SJSA1 (cell line): ENCODE measurements at places on chromosomes 11 and 22. TPM values are rescaled to one million over a fixed set of nuclear protein-coding genes. Genes with fewer than 3 reads are reported as not detected.
A peak's percentile ranks its signal among the peaks of the same experiment; 100 is the strongest.

DNA sequence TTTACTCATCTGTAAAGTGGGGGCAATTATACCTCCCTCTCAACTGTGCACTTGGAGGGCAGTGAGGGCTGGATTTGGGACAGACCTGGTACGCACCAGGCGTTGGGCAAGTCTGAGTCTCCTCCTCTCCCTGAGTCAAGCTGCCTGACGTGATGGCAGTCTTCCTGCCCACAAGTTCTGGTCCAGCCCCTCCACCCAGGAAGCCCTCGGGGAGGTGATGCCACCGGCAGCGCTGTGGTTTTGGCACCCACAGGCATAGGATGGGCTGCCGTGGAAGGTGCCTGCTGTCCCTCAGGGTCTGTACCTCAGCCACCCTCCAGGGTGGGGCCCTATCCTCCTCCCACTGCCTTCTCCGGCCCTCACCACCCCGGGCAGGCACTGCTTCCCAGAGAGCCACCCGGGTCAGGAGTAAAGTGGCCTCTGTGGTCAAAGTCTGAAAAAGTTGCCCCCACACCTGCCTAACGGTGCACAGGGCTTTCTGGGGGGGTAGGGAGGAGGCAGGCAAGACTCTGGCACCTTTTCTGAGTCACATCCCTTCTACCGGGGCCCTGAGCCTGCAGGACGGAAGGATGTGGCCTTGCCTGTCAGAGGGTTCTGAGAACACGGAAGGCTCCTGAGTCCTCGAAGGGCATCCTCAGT, 6.5 kb upstream of the APOBEC3H start:
- no peaks in the 10 kb centered on the region for H3K27me3 ChIP-seq
- no peaks in the 10 kb centered on the region for H3K4me1 ChIP-seq

DNA sequence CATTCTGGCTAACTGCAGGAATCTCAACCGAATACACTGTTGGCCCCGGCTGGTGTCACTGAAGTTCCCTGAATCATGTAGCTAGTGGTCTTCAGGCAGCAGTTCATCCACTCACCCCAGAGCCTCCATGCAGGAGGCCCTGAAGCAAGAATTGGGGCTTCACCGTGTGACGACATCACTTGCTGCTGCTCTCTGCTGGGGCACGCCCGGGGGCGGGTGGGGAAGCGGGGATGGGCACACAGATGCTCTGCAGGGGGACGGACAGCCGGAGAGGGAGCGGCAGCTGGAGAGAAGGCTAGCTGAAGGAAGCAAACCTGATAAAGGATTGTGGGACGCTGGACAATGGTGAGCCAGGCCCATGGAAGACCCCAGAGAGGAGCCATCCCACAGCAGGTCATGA, 17.0 kb downstream of the B3GAT1 start:
- no peaks in the 10 kb centered on the region for H3K27me3 ChIP-seq
- no peak overlapping the region for H3K27ac ChIP-seq
- no peak overlapping the region for H3K4me3 ChIP-seq

Gene TECTA
- 0.03 and 0.09 TPM in 2 replicates for total RNA-seq

DNA sequence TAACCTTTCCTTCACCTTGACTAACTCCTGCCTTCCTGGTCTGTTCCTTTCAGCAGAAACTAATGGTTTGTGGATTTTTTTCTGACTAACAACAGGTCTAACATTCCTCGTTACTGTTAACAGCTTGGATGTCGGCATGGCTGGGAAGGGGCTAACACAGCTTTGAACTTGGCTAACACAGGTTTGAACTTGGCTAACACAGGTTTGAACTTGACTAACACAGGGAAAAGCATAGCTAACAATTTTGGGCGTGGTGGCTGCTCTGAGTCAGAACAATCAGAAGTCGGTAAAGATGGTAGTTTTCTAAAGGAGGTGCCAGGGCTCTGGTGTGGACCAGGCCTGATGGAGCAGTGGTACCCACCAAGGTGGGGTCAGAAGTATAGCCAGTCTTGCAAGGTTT, 16.1 kb downstream of the MIAT start:
- no peaks in the 10 kb centered on the region for H3K36me3 ChIP-seq
- H3K27me3 ChIP-seq, result no peaks in the 10 kb centered on the region
- DNase-seq, result no peak
- peaks cover 18% of the 10 kb centered on the region for H3K4me1 ChIP-seq
- H3K27ac ChIP-seq, result peak overlapping the region; percentile 97

Gene LMO2
- 0.31 TPM in 1 of 2 replicates, not detected in the other for total RNA-seq

Gene APOBEC3A
- not detected in 2 replicates for total RNA-seq

Gene TENM4
- total RNA-seq, result not detected in 2 replicates

DNA sequence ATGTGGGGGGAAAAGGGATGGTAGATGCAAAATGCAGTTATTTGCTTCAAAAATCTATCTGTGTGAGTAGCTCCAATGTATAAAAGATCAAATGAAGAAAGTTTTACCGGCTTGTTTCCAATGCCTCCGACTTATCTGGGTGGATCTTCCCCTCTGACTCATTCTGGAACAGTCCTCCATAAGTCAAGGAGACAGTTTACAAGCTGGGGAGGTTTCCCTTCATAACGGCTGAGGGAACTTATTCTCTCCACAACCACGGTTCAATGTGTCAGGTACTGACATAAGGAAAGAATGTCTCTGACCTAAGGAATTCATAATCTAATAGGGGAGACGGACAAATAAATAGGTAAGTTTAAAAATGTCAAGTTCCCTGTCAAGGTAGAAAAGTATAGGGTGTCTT, 49.7 kb upstream of the BIRC3 start:
- no peak overlapping the region for H3K27ac ChIP-seq
- no peaks in the 10 kb centered on the region for H3K4me1 ChIP-seq
- no peak overlapping the region for H3K4me3 ChIP-seq
- no peaks in the 10 kb centered on the region for H3K27me3 ChIP-seq

Gene C22orf31
- total RNA-seq, result not detected in 2 replicates

GRCh38 chr22:46598737-46599424, 21.3 kb upstream of the GRAMD4 start:
- no peaks in the 10 kb centered on the region for H3K36me3 ChIP-seq
- H3K27me3 ChIP-seq, result no peaks in the 10 kb centered on the region

GRCh38 chr11:86274503-86274902, 27.5 kb upstream of the HIKESHI start:
- H3K27me3 ChIP-seq, result no peaks in the 10 kb centered on the region
- no peak for DNase-seq
- no peak overlapping the region for H3K4me3 ChIP-seq
- no peak overlapping the region for H3K27ac ChIP-seq

Gene MMP13
- total RNA-seq, result not detected in 2 replicates

Gene FOSL1
- 72.1 and 97.5 TPM in 2 replicates for total RNA-seq

DNA sequence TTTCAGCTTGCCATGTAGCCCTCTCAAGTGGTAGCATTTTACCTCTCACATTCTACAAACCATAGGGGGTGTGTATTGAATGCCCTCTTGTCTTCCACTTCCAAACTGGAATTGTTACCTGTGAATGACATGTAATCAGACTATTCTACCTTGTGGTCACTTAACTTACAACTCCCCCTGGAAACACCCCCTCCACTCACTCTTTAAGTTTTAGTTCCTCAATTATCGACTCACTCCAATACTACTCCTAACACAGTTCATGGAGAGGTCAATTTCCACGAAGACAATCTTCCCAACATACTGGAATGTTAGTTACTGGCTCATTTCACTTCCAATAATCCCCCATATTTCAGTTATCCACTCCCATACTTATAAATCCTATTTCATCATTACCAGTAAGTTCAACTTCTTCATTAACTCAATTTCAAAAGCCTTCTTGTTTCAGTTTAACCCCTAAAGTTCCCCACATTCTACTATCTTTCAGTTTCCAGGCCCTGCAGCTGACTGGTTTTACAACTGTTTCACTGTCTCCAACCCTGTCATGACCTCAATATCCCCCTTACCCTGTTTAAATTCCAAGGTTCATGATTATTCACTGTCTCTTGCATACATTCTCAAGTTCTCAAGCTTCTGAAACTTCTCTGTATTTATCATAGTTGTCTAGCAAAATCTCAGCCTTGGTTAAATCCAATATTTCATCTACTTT, 92.5 kb downstream of the C11orf87 start:
- no peaks in the 10 kb centered on the region for H3K4me1 ChIP-seq
- H3K4me3 ChIP-seq, result no peak overlapping the region
- H3K36me3 ChIP-seq, result no peaks in the 10 kb centered on the region
- no peak overlapping the region for H3K27ac ChIP-seq
- H3K27me3 ChIP-seq, result no peaks in the 10 kb centered on the region

Gene OR4A16
- not detected in 2 replicates for total RNA-seq

Gene C22orf23
- not detected in 2 replicates for total RNA-seq

GRCh38 chr22:24953384-24954113, 1.0 kb downstream of the KIAA1671 start:
- no peak overlapping the region for H3K4me3 ChIP-seq
- no peak for DNase-seq
- H3K4me1 ChIP-seq, result peaks cover 14% of the 10 kb centered on the region
- H3K36me3 ChIP-seq, result 0 out of 2 replicates have a peak, but pooled peaks cover 3% of the 10 kb centered on the region
- H3K27me3 ChIP-seq, result peaks cover 22% of the 10 kb centered on the region

GRCh38 chr11:35615921-35616900, 2.0 kb upstream of the FJX1 start:
- DNase-seq, result peak; percentile 54
- no peak overlapping the region for H3K4me3 ChIP-seq
- H3K27ac ChIP-seq, result no peak overlapping the region
- peaks cover 44% of the 10 kb centered on the region for H3K4me1 ChIP-seq
- no peaks in the 10 kb centered on the region for H3K27me3 ChIP-seq
- H3K36me3 ChIP-seq, result peaks cover 9% of the 10 kb centered on the region; the same call in 1 of the 2 replicates

- H3K4me1 ChIP-seq, result peaks cover 7% of the 10 kb centered on the region
- no peaks in the 10 kb centered on the region for H3K27me3 ChIP-seq
- H3K36me3 ChIP-seq, result no peaks in the 10 kb centered on the region
- H3K4me3 ChIP-seq, result no peak overlapping the region
- DNase-seq, result no peak
Observed at GRCh38 chr11:76918941-76919386, 58.2 kb downstream of the ACER3 start.

GRCh38 chr22:31083377-31083768, 2.3 kb downstream of the SMTN start:
- no peak overlapping the region; the same call in 1 of the 2 replicates for H3K4me3 ChIP-seq
- peaks cover 34% of the 10 kb centered on the region for H3K4me1 ChIP-seq
- no peak for DNase-seq
- no peak overlapping the region for H3K27ac ChIP-seq
- H3K27me3 ChIP-seq, result no peaks in the 10 kb centered on the region

DNA sequence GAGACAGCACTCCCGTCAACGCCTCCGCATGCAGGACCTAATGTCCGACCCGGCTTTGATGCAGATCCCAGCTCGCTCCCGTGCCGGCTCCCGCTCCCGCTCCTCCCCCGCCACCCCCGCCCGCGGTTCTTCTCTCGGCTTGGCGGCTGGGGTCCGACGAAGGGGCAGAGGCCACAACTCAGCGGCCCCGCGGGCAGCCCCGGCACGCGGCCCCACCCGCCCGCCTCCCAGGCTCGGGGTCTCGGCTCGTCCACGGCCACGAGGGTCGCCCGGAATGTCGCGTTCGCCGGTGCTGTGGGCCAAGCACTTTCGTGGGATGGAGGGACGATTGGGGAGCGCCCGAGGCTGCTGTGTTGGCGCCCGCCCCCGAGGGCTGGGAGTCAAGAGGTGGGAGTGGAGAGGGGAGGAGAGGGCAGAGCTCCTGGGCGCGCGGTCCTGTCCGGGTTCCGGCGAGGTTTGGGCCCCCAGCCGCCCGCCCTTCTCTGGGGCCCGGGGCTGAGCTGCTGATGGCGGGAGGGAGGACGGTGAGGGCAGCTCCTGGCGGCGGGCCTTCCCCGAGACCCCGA, 5.3 kb upstream of the TBX1 start:
- peaks cover 28% of the 10 kb centered on the region for H3K27me3 ChIP-seq
- H3K36me3 ChIP-seq, result no peaks in the 10 kb centered on the region
- no peak overlapping the region for H3K27ac ChIP-seq
- H3K4me3 ChIP-seq, result no peak overlapping the region
- H3K4me1 ChIP-seq, result peaks cover 19% of the 10 kb centered on the region

DNA sequence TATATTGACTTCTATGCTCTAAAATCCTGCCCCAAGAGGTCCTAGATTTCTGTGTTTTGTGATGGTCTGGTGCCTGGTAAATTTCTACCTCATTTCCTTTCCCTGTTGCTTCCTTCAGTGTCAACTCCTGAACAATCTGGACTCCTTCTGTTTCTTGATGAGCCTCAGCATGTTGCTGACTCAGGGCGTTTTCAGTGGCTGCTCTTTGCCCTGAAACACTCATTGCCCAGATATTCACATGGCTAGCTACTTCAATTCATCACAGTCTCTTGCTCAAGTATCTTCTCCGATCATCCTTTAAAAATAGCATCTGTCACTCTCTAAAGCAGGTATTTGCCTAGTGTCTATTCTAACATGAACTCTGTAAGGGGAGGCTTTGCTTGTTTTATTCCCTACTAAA, 526.3 kb upstream of the RAG2 start:
- no peaks in the 10 kb centered on the region for H3K36me3 ChIP-seq
- no peak for DNase-seq
- H3K27ac ChIP-seq, result no peak overlapping the region
- no peak overlapping the region for H3K4me3 ChIP-seq
- no peaks in the 10 kb centered on the region for H3K27me3 ChIP-seq

DNA sequence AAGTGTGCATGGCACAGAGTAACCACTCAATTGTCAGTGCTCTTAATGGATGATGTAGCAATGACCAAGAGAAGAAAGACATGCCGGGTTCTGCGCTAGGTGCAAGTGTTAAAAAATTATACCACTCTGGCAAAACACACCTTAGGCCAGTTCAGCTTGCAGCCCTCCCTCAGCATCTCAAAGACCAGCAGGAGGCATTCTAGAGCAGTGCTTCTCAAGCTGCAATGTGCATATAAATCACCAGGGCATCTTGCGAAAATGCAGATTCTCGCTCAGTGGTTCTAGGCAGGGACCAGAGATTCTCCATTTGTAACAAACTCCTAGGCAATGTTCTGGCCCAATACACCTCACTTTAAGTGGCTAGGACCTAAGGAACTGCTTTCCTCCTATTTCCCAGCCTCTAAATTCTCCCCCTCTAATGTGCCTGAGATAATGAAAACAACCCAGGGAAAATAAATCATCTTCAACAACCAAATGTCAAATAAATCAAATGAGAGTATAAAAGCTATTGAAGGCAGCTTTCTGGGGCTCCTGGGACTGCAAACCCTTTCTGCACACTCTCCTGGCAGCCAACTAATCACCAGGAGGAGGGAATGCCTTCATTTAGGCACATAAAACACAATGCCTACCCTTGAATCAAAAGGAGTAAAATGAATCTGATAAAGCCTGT, 337.2 kb upstream of the API5 start:
- DNase-seq, result no peak
- no peaks in the 10 kb centered on the region for H3K4me1 ChIP-seq
- H3K27ac ChIP-seq, result no peak overlapping the region
- H3K4me3 ChIP-seq, result no peak overlapping the region

GRCh38 chr11:15053191-15053685, 20.2 kb upstream of the CALCB start:
- 0 out of 2 replicates have a peak, but pooled peaks cover 5% of the 10 kb centered on the region for H3K27me3 ChIP-seq
- no peak for DNase-seq
- no peak overlapping the region for H3K4me3 ChIP-seq
- H3K4me1 ChIP-seq, result no peaks in the 10 kb centered on the region
- H3K27ac ChIP-seq, result no peak overlapping the region
